ENCODE measurements at places on chromosomes 7 and 10.
A peak's percentile ranks its signal among the peaks of the same experiment; 100 is the strongest.

- no peak for DNase-seq
Measured at GRCh38 chr10:75935240-75935639, 503.8 kb downstream of the LRMDA start.

DNA sequence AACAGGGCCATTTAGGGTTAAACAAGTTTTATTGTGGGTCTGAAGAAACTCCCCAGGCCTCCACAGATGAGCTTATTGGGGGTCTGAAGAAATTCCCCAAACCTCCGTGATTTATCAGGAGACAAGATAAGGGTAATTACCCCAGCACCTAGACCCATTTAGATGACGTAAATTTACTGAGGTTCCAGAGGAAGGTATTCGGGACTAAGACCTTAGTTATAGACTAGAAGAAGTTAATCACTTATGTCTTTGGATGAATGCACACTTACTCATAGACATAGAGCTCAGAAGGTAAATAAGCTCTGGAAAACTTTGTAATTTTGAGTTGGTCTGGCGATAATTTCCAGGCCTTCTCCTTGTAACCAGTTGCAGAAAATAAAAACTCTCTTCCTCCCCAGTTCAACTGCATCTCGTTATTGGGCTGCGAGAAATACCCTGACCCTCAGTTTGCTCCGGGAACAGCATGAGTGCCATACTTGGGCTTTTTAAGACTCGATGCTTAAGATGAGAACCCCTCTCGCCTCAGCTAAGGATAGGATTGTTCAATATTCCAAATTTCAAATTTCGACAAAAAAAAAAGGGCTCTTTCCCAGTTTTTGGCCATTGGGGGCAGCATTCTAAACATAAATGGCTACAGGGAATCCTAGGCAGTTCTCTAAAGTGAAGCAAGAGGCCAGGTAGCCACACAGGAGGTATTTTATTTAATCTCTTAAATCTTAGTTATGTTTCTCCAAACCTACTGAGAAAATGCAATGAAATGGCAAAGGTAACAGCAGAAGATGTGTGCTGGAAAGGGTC lies 74.7 kb upstream of the PFKP start:
- no peak for DNase-seq

GRCh38 chr10:131869344-131869743 lies 31.5 kb upstream of the PPP2R2D start:
- DNase-seq: no peak

DNA sequence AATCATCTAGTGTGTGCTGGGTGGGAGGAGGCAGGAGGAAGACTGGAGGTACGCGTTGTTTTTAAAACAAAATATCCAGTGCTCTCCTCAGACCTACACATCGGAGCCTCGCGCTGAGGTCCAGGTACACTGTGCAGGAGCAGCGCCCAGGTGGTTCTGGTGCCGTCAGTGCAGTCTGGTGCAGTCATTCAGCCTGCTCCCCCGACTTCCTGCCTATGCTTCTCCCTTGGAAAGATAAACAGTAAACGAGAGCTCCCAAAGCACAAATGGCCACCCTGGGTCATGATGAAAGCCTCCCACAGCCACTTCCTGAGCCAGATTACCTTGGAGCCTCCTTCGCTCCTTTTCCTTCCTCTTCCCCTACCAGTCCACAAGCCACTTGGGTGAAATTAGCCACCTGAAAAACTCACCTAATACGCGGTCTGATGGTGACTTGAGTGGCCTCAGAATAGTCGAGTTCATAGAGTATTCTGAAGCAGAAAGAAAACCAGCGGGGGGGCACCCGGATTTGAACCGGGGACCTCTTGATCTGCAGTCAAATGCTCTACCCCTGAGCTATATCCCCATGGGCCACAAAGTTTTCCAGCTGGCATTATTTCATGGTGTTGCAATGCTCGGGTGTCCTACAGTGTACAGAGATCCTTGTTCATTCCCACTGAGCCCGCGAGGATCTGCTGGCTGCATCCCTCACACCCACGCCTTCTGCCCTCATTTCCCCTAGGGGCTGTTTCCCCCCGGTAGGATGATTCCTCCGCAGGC lies 82.5 kb downstream of the ZNF467 start:
- DNase-seq: no peak

DNA sequence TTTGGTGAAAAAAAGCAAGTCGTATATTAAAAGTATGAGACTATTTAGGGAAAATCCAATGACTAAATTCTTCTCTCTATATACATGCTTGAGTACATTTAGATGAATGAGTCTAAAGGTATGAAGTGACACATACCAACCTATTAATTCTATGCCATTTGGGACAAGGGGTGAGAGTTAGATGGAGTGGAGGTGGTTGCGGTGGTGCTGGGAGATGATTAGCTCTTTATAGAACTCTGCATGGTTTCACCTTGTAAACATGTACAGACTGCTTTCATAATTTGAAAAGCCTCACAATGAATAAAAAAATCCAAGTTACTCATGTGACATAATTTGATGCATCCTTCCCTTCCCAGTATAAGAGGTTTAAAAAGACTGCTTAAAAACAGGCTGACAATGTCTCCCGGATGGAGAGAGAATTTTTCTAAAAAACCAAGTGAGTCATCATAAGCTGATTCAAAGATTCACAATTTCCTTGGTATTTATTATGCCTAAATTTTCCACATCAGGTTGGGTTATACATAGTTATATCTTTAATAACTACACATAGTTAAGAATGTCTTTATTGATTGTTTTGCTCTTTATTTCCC lies 572.8 kb downstream of the REEP3 start:
- no peak for DNase-seq

DNA sequence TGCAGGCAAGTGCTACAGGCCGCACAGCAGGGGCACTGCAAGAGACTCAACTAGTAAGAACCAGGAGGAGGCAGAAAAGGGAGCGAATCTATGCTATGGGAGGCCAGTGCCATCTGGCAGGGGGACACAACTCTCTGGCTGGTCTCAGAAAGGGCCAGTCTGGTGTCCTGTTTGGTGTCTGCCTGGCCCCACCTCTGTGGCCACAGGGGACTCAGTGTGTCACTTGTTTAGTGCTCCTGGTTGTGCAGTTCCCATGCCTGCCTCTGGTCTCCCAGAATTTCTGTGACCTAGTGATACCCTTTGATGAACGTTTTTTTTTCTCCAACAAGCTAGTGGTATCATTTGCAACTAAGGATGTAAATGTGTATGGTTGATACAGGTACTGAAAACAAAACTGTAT lies 59.2 kb upstream of the JCAD start:
- no peak for DNase-seq

- no peak for DNase-seq
Measured at GRCh38 chr7:157430721-157431120, 93.9 kb downstream of the DNAJB6 start.

DNA sequence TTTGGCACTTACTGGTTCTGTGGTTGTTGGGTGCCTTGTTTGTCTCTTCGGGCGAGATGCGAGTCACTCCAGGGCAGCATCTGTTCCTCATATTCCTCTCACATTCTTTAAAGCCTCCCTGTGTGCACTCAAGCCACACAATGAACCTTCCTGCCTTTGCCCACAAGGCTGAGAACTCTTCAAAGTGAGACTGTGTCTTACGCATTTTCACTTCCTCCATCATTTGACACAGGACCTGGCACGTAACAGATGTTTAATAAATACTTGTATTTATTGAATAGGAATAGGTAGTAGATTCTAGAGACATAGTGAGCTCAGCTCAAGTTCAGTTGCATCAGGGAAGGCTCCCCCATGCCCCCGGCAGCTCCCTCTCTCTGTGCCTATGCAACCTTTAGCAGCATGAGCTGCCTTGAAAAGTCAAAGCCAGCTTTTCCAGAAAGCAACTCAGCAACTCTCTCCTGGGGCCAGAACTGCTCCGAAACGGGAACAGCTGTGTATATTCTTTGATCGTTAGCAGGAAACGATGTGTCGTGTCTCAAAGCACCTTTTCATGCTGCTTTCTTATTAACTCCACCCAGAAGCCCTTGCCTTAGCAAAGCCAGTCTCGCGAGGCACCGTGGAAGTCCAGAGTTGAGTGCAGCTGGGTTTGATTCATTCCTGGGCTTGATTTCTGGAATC lies 97.5 kb downstream of the PFKFB3 start:
- peak; percentile 34 for DNase-seq

GRCh38 chr10:119314486-119314885 lies 107.1 kb downstream of the GRK5 start:
- DNase-seq: no peak

DNA sequence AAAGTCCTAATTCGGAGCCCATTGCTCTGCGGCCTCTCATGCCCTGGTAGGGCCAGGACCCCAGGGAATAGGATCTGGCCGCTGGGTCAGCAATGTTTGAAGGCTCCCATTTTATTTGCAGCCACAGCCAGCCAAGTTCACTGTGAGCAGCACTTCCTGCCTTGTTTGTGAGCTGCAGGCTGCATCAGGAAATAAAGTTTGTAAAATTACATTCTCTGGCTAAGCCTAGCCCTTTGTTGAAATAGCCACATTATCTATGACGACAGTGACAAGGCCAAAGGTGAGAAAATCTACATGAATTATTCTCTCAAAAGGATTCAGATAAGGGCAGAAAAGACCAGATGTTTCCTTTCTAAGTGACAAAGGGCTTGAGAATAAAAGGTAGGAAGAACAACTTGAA lies 23.7 kb upstream of the ITGB1 start:
- DNase-seq: no peak

- DNase-seq: no peak
Measured at GRCh38 chr7:129069021-129069420, 14.1 kb upstream of the TNPO3 start.

DNA sequence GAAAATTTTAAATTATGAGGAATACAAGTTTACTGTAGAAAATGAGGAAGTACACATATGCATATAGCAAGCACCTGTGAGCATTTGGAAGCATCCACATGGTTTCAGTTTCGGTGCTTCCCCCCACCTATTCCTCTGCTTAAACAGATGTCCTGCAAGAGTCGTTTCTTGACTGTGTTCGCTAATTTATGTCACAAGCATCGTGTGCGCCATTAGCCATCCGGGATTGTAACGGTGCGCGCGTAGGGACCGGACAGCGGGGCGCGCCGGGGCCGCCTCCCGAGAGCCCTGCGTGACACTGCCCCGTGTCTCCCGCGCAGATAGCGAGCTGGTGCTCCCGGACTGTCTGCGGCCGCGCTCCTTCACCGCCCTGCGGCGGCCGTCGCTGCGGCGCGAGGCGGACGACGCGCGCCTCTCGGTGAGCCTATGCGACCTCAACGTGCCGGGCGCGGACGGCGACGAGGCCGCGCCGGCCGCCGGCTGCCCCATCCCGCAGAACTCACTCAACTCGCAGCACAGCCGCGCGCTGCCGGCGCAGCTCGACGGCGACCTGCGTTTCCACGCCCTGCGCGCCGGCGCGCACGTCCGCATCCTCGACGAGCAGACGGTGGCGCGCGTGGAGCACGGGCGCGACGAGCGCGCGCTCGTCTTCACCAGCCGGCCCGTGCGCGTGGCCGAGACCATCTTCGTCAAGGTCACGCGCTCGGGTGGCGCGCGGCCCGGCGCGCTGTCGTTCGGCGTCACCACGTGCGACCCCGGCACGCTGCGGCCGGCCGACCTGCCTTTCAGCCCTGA lies 90.9 kb downstream of the NEURL1 start:
- DNase-seq: peak; percentile 69

GRCh38 chr7:132519936-132520335 lies 56.3 kb downstream of the PLXNA4 start:
- no peak for DNase-seq

DNA sequence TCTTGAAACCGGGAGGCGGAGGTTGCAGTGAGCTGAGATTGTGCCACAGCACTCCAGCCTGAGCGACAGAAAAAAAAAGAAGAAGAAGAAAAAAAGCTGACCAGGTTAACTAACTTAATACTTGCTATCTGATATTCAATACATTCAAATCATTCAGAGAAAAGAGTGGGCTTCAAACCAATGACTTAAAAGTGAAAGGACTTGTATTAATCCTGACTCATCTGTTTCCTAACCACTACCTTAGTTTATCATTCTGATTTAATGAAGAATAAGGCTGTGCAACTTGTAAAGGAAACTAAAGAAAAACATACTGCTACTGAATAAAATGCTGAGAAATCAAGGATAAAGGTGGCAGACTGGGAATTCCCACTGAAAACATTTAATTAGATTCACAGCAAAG lies 128.4 kb downstream of the NRBF2 start:
- no peak for DNase-seq

- no peak for DNase-seq
Measured at GRCh38 chr10:130713135-130713534, 576.9 kb downstream of the GLRX3 start.

DNA sequence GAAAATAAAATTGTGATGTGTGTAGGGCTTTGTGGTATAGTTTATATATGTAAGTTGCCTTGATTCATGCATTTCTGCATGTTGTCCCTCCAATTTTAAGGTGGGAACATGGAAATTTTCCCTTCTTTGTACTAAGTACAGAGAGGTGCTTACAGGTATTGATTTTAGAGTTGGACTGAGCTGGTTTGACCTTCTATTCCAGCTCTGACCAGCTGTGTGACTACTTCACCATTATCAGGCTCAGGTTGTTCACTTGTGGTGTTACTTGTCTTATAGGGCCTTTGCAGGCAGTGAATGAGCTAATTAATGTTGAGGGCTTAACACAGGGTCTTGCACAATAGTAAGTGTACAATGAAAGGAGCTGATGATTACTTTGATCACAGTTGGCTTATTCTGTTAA lies 16.3 kb downstream of the ZNF804B start:
- no peak for DNase-seq

DNA sequence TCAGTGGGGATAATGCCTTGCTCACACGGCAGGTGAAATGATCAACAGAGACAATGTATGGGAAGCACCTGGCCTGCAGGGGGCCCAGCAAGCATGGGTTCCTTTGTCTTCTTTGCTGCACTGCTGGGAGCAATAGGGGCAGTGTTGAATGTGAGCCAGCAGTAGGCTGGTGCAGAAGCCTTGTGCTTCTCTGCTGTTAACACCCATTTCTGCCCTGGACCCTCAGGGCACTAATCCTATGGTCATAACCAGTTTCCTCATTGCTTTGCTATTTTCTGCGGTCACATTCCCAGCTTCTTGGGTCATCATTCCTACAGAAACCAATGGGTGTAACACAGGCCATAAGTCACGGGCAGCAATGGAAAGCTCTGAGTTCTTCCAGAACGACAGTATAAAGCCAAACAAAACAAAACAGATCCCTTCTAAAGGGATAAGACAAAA lies 10.9 kb upstream of the LGI1 start:
- no peak for DNase-seq

DNA sequence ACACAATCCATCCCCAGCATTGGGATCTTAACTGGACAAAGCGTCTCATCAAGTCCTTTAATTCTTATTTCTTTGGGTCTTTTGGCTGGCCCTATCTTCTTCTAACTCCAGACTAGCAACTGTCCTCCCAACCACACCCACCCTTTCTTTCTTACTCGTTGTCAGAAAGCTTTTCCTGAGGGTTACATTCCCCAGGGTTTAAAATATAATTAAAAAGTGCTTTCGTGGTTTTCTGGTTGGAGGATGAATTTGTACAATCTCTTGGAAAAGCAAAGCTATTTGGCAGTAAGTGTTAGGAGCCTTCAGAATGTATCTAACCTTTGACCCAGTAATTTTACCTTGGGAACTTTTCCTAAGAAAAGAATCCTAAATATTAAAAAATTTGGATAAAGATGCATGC lies 10.4 kb upstream of the ITGB8 start:
- no peak for DNase-seq
